Progenitor cell of endocrine pancreas (in vitro differentiated cells): ENCODE measurements at places on chromosomes 16 and 17.
A peak's percentile ranks its signal among the peaks of the same experiment; 100 is the strongest.

DNA sequence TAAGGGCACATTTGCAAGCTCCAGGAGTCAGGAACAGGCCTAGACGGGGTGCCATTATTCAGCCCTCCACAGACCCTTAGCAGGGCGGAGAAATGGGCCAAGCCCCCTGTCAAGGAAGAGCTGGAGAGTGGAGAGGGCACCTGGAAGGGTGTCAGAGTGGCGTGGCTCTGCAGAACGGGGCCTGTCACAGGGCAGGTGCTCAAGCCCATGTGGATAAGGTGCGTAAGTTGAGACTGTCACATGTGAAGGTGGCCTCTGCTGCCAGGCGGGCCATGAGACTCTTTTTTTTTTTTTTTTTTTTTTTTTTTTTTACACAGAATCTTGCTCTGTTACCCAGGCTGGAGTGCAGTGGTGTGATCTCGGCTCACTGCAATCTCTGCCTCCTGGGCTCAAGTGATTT, 12.0 kb upstream of the CRISPLD2 start:
- no peak for DNase-seq

GRCh38 chr17:65356536-65356935, 204.9 kb downstream of the AXIN2 start:
- no peak for DNase-seq

DNA sequence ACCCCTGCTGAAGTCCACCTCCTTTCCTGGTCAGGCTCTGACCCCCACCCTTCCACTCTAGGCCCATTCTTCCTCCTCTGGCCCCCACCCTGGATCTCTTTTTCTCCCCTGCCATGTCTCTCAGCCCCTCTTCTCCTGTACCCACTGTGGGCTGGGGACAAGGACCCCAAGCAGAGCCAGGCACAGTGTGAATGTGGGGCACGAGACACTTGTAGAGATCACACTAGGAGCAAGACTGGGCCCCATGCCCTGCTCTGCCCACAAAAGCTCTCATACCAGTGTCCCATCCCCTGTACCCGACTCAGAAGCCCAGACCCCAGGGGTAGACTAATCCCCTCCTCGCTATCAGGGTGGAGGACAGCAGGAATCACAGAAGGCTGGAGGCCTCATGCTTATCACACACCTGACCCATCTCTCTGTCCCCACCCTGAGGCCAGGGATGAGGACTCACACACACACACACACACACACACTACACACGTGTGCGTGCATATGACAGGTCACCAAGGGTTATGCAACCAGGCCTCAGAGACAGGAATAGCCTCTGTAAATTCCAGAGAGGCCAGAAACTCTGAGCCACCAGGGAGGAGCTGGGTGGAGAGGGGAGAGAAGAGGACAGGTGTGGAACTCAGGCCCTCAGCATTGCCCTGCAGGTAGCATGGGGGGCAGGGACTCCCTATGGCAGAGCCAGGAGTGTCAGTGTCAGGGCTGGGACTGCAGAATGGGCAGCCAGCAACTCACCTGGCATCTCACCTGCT, 21.1 kb downstream of the ARHGAP27 start:
- no peak for DNase-seq

DNA sequence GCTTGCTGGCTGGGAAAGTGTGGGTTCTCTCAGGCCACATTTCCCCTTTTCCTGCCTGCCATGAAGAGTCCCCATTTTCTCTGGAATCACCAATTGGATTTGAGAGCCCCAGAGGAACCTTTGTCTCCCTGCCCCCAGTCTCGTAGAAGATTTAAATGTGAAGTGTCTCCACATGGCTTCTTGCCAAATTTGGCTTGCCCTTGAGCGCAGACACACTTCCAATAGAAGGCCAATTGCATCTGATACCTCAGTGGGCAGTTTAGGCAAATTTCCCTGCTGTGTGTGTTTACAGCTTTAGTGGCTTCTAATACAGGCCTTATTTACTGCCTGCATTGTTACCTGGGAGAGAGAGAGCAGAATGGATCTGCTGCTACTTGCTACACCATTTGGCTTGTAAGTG, 29.7 kb downstream of the CDK5R1 start:
- no peak for DNase-seq

DNA sequence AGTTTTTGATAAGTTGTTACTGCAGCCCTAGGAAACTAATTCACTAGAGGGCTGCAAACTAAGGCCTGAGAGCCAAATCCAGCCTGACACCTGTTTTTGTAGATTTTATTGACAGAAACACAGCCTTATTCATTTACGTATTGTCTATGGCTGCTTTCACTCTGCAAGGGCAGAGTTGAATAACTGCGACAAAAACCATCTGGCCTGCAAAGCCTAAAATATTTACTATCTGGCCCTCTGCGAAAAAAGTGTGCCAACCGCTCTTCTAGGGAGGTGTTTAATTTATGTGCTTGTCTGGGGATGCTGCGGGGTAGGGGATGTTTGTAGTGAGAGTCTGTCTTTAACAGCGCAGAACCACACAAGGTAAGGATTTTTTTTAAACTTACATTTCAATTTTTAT, 165.0 kb upstream of the RBFOX1 start:
- no peak for DNase-seq

DNA sequence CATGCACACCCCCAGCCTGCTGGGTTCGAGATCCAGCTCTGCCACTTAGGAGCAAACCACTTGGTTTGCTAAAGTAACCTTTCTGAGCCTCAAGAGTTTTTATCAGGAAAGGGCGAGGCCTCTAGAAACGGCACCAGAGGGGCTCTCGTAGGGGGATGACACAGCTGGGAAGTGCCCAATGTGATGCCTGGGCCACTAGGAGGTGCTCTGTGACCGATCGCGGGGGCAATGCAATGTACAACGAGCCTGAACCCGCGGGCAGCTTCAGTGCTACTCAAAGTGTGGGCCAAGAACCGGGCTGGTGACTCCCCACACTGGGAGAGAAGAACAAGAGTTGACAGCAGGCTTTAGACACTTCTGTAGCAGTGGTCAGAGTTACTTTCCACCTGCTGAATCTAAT, 9.4 kb downstream of the C16orf89 start:
- DNase-seq: no peak

DNA sequence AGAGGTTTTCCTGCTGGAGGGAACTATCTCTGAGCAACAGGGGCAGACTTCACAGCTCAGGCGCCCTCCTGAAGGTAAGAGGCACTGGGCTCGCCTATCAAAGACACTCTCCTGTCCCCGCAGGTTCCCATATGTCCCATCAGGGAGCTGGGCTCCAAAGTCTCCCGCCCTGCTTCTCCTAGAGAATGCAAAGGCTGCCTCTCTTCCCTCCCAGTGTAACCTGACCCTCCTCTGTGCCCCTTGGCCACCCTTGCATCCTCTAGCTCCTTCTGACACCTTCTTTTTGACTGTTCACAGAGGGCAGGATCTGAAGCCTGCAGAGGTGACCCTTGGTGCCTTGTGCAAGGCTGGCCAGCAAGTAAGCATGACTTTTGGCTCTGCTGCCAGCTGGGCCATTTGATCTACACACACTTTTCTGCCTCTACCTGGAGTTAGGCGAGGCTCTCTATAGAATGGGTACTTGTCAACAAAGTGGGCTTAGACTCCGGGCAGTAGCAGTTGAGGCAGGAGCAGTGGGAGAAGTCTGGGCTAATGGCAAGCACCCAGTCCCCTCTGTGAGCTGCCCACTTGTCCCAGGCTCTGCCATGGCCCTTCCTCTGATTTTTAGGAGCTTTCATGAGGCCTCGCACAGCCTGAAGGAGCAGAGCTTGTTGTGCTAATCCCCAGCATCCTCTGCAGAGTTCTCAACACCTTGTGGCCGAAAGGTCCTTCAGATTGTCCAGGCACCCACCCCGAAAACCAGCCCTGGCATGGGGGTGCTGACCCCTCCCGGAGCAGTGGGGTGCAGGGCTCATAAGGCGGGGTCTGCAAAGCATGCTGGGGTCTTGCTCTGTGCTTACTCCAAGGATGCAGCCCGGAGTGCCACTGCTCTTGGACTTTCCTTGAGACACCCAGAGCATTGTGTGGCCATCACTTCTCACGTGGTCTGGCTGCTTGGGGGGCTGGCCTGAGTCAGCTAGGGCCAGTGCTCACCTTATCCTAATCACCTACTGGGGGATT, 122.9 kb downstream of the METRNL start:
- no peak for DNase-seq

DNA sequence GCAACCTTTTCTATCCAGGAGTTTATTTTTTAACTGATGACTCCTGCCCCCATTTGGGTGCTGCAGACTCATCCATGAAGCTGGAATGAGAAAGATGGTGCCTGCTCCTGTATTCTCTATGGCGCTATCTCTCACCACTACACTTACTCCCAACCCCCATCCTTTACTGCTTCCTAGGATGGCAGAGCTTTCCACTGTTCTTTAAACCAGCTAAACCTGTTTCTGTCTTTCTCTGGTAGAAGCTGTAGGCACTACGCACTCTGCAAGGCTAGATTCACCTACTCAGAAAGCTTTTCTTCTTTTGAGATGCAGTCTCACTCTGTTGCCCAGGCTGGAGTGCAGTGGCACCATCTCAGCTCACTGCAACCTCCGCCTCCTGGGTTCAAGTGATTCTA, 47.0 kb downstream of the ADAMTS18 start:
- no peak for DNase-seq

DNA sequence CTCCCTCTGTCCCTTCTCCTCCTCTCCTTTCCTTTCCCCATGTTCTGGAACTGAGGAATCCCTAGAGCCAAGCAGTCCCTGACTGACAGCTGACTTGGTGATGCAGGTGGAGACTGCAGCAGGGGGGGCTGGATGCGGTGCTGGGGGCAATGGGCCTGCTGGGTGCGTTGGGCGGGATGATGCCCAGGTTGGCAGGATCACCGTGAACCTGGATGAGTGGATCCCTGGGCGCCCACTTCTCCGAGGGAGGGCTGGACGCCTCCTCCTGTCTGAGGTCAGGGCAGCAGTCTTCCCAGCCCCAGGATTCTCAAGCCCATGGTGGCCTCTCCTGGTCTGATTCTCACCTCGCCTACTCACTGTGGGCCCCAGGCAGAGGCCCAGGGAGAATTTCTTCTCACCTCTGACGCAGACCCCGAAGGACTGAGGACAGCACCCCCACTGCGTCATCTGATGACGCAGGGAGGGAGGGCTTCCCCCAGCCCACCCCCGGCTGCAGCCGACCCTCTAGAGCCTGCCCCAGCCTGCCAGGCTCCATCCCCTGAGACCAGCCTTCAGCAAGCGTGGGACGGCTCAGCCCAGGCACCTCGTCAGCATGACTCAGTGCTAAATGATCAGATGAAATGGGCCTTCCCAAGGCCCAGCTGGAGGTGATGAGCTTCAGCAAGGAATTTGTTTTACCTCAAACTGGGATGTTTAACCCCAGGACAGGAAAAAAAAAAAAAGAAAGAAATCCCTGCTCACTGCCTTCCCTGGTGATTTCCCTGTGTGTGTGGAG, 188.0 kb upstream of the TNRC6C start:
- no peak for DNase-seq

- DNase-seq: no peak
Measured at GRCh38 chr16:51035711-51036110, 115.4 kb downstream of the SALL1 start.

GRCh38 chr16:81457326-81458133, 12.9 kb downstream of the CMIP start:
- no peak for DNase-seq

- no peak for DNase-seq
Measured at GRCh38 chr16:89709166-89709565, 7.7 kb upstream of the SPATA2L start.

GRCh38 chr16:89170346-89171215, 967 bp upstream of the CDH15 start:
- DNase-seq: peak; percentile 53

GRCh38 chr16:81174644-81175324, 63.7 kb upstream of the BCO1 start:
- DNase-seq: no peak

DNA sequence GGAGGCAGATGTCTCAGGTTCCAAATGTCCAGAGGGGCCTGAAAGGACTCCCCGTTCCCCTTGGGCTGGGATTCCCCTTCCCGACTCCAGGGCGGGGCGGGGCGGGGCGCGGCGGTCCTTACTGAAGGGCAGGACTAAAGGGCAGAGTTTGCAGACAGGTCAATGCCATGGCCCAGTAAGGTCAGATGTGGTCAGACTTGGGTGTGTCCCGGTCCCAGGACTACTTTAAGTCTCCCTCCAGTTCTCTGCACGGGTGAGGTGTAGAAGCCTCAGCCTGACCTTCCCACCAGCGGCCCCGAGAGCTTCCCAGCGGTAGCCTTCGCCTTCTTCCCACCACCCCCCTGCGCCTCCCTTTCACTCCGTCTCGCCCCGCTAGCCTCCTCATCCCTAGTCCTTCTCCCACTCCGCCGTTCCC, 532 bp downstream of the KDM6B start:
- DNase-seq: no peak

DNA sequence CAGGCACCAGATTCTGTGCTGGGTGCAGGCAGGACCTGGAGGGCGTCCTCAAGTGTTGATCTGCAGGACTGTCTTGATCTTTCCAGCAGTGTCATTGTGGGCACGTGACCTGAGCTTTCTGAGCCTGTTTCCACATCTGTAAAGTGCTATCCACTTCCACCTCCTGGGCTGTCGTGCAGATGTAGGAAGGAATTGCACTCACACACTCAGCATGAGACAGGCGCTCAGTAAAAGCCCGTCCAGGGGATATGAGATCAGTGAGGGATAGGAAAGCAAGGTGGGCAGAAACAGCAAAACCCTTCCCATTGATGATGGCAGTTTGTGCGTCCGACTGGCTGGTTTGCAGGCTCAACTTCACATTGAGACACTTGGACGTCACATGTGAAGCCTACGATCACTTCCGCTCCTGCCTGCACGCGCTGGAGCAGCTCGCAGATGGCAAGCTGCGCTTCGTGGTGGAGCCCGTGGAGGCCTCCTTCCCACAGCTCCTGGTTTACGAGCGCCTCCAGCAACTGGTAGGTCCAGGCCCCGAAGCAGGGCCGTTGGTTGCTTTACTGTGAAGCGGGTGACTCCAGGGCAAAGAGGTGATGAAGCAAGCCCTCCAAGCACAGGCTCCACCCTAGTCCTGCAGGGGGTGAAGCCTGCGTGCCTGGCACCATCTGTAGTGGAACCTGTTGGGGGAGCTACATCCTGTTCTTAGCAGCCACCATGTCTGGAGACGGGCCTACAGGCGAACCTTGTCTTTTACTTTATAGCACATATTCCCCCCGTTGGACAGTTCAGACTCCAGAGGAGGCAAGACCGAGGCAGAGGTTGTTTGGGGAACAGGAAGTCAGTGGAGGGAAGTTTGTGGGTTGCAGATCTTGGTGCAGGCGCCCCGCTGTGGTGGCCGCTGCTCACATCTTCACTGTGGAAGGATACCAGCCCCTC, 23.0 kb downstream of the METTL22 start:
- DNase-seq: no peak

- no peak for DNase-seq
Measured at GRCh38 chr17:66782851-66783250, 52.1 kb upstream of the CACNG5 start.

DNA sequence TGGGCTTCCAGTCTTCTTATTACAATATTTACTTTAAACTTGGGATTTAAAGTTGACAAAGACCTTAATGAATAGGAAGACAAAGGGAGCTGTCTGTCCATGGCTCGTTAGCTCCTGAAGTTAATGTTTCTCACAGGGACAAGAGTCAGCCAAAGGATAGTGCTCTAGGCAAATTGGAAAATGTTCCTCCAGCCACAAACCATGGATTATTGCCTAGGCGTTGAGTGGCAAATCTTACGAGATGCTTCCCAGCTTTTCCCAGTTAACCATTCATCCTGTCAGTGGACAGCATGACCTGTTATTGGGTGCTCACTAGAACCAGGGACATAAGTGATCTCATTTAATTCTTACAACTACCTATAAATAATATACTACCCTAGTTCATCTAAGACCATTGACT, 3.6 kb downstream of the TEX2 start:
- no peak for DNase-seq

- DNase-seq: peak; percentile 71
Measured at GRCh38 chr17:42677921-42678781, 1.4 kb upstream of the PLEKHH3 start.
